Stomach (tissue), 19 donors: ENCODE measurements at places on chromosomes 4 and X. TPM values are rescaled to one million over a fixed set of nuclear protein-coding genes. Genes with fewer than 3 reads are reported as not detected.

DNA sequence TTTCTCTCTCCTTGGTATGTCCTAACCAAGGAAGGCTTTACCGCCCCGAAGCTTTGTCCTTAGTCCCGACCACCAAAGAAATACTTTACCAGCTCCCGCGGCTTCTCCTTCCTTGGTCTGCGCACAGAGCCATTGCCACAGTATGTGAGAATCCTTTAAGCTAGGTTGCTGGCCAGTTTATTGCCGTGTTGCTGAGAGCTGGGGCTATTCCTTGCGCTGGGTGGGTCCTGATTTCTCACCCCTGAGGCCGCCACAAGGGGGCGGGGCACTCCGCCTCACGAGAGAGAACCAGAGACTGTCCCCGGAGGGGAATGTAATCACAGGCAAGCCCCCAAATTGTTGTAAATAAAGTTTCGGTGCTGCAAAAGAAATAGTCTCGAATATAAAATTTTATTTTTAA, 331.0 kb upstream of the PCDH10 start:
- no peaks in the 10 kb centered on the region for H3K27me3 ChIP-seq
- no peak overlapping the region for H3K27ac ChIP-seq
- H3K36me3 ChIP-seq: no peaks in the 10 kb centered on the region
- no peak for DNase-seq

DNA sequence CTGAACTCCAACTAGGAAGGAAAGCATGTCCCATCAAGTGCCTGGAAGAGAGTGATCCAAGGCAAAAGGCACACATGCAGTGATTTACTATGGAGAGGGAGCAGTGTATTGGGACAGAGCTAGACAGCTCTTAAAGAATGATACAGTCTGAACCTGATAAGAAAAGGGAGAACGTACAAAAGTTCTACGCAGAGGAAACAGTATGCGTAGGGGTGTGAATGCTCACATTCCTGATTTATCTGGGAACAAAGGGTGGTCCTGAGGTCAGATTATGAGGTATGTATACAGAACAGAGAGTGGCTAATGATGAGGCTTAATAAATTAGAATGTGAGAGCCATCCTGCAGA, 12.0 kb downstream of the HS3ST1 start:
- peaks cover 9% of the 10 kb centered on the region for H3K36me3 ChIP-seq
- no peak overlapping the region for H3K27ac ChIP-seq
- H3K4me1 ChIP-seq: no peaks in the 10 kb centered on the region
- H3K4me3 ChIP-seq: no peak overlapping the region

- peaks cover 17% of the 10 kb centered on the region for H3K4me1 ChIP-seq
- H3K27me3 ChIP-seq: peaks cover 40% of the 10 kb centered on the region
- no peak overlapping the region for H3K27ac ChIP-seq
- no peak for DNase-seq
- H3K36me3 ChIP-seq: no peaks in the 10 kb centered on the region
- H3K4me3 ChIP-seq: no peak overlapping the region
Measured at GRCh38 chr4:89835413-89835812, 1.5 kb downstream of the SNCA start.

GRCh38 chrX:55169782-55170181, 50.4 kb upstream of the PAGE5 start:
- no peak for DNase-seq
- no peaks in the 10 kb centered on the region for H3K36me3 ChIP-seq
- no peak overlapping the region for H3K27ac ChIP-seq

ZCCHC18 gene
- polyA plus RNA-seq: 0.50 TPM

ATOH1 gene
- not detected for polyA plus RNA-seq
